ENCODE measurements at places on chromosomes 4 and X. TPM values are rescaled to one million over a fixed set of nuclear protein-coding genes. Genes with fewer than 3 reads are reported as not detected.
A peak's percentile ranks its signal among the peaks of the same experiment; 100 is the strongest.

The LEF1 gene
- total RNA-seq: 53.2 TPM

The PAGE2 gene
- not detected for total RNA-seq

The PLAC8 gene
- 19.7 TPM for total RNA-seq

The SYTL4 gene
- not detected for total RNA-seq

The SHISA3 gene
- not detected for total RNA-seq

The FRAS1 gene
- not detected for total RNA-seq

The P2RY4 gene
- not detected for total RNA-seq

The PDE6B gene
- total RNA-seq: 10.1 TPM

The LONRF3 gene
- 1.3 TPM for total RNA-seq

The ITM2A gene
- total RNA-seq: 106 TPM

The ANOS1 gene
- total RNA-seq: not detected

The DUSP21 gene
- not detected for total RNA-seq

The UNC5C gene
- not detected for total RNA-seq

The LINC00632 gene
- not detected for total RNA-seq

GRCh38 chr4:120352739-120353138 lies 286.1 kb upstream of the MAD2L1 start:
- no peak for DNase-seq

DNA sequence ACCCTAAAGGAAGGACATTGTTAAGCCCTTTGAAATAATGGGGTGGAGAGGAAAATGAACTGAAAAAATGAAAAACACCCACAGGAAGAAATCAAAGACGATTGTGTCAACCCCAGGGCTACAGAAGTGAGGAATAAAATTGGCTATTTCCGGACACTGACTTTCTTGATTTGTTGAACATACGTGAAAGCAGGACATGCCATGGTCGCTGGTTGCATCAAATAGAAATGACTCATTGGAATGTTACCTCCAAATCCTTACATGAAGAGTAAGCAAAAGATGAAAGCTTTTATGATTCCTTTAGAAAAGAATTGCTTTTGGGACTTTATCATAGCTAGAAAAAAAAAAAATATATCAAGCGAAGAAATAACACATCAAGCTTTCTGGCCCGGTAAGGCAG lies 75.3 kb downstream of the DCUN1D4 start:
- DNase-seq: no peak

- no peak for DNase-seq
Measured at GRCh38 chr4:27087306-27088045, 226.8 kb downstream of the STIM2 start.

GRCh38 chr4:18057821-18058533 lies 36.4 kb upstream of the LCORL start:
- no peak for DNase-seq

GRCh38 chr4:32321421-32321820 lies 1601.3 kb downstream of the PCDH7 start:
- no peak for DNase-seq

GRCh38 chrX:27599928-27600327 lies 9.8 kb downstream of the DCAF8L2 start:
- DNase-seq: no peak

DNA sequence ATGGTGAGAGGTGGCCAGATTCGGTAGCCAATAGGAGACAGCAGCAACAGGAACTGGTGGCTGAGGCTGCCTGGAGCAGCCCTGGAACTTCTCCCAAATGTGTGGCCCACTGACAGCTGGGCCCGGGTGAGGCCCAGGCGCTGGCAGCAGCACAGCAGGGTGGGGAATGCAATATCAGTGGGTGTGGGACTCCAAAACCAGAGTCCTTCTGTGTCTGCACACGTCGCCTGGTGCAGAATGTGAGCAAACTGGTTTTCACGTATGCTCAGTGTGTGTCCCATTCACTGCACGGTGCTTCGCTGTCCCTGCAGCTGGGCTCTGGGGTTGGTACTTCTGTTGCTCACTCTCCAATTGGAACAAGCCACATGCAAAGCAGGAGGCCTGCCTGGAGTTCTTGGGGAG lies 14.4 kb upstream of the CENPU start:
- no peak for DNase-seq

- DNase-seq: no peak
Measured at GRCh38 chrX:43735534-43735933, 79.4 kb downstream of the MAOA start.

GRCh38 chr4:21512353-21512752 lies 436.2 kb downstream of the KCNIP4 start:
- no peak for DNase-seq

GRCh38 chrX:136179133-136179532 lies 31.8 kb downstream of the FHL1 start:
- DNase-seq: no peak

DNA sequence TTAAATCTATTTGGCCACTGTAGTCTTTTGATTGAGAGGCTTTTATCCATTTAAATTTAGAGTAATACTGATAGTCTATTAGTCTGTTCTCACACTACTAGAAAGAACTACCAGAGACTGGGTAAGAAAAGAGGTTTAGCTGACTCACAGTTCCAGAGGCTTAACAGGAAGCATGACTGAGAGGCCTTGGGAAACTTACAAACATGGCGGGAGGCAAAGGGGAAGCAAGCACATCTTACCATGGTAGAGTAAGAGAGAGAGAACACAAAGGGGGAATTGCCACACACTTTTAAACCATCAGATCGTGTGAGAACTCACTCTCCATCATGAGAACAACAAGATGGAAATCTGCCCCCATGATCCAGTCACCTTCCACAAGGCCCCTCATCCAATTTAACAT lies 410.9 kb downstream of the PDGFC start:
- DNase-seq: no peak

DNA sequence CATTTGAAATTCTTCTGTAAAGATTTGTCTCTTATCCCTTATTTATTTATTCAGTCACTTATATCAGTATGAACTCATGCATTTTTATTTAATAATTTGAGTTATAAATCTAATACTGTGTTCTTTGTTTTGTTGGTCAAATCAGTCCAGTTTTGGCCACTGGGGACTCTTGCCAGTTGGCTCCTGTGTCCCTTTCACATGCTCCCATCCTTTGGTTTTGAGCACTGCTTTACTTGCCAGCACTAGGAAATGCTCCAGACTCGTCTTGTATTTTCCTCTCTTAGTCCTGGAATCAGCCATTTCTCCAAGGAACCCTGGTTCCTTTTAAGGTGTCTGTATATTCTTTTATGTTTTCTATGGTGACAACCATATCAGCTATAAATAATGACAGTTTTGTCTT lies 28.1 kb downstream of the KANTR start:
- no peak for DNase-seq

DNA sequence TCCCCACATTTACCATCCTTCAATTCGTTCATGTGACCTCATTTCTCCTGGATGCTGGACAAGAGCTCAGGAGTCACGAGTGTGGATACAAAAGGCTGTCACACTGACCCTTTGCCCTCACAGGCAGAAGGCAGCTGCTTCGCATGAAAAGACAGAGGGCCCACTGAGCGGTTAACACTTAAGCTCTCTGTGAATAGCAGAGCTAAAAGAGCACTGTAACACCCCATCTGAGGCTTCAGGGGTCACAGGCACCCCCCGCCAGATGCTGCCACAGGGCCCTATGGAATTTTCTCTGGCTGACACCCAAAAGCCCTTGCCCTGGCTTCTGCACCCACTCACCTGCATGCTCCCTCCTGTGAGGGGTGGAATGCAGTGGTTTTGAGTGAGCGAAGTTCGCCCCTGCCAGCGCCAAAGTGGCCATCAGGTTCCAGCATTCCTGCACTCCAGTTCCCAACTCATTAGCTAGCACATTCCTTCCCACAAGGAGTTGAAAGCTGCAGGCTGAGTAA lies 360.9 kb downstream of the PPP3CA start:
- no peak for DNase-seq

DNA sequence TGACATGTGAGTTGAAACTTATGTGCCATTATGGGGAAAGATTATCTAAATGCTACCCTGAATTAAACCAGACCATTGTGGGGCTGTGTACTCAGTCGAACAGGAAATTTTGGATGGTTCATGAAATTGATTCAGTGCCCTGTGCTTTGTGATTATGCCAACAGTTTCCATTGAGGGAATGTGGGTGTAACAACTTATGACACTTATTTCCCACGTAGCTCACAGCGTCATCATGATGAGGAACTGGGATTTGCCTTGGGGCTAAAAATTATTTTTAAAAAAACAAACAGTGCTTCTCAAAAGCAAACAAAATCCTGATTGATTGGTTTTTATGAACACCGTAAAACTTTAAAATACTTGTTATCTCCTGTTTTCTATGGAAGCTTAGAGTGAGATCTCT lies 8.3 kb upstream of the CLTRN start:
- no peak for DNase-seq

GRCh38 chr4:80781431-80781830 lies 249.1 kb upstream of the BMP3 start:
- DNase-seq: no peak

GRCh38 chr4:85774000-85774399 lies 299.1 kb downstream of the ARHGAP24 start:
- DNase-seq: no peak

- DNase-seq: no peak
Measured at GRCh38 chr4:113639326-113639725, 122.2 kb downstream of the CAMK2D start.

DNA sequence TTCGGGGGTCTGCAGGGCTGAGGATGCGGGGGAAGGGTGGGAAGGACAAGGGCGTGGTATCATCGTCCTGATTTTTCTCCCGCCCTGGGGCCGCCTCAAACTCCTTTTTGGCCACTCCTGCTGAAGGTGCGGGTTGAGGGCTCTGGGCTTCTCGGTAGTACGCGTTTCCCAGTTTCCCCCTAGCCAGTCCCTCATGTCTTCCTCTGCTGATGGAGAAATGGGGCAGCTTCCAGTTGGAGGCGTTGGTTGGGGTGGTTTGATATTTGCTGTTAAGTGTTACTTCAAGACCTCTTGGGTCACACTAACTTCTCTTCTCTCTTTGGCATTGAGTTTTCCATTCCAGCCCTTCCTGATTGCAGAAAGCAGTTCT lies 482 bp downstream of the GSTCD start:
- peak; percentile 39 for DNase-seq

GRCh38 chr4:144788469-144788868 lies 142.5 kb downstream of the HHIP start:
- no peak for DNase-seq

DNA sequence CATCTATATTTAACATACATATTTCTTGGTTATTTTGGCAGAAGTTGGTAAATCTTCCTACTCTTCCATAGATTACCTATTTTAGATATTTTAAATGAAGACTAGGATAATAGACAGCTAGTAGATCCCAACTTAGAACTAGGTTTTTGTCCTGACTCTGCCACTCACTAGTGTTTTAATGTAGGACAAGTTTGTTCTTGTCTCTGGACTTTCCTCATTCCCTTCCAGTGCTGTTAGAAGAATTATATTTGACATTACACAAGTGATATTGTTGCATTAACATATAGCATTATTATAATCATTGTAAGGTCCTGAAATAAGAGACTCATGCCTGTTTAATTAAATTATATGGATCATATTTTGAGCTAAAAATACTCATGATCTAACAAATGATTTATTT lies 24.1 kb upstream of the ALB start:
- no peak for DNase-seq

GRCh38 chrX:49754233-49754857 lies 58.6 kb upstream of the PAGE1 start:
- peak; percentile 14 for DNase-seq

DNA sequence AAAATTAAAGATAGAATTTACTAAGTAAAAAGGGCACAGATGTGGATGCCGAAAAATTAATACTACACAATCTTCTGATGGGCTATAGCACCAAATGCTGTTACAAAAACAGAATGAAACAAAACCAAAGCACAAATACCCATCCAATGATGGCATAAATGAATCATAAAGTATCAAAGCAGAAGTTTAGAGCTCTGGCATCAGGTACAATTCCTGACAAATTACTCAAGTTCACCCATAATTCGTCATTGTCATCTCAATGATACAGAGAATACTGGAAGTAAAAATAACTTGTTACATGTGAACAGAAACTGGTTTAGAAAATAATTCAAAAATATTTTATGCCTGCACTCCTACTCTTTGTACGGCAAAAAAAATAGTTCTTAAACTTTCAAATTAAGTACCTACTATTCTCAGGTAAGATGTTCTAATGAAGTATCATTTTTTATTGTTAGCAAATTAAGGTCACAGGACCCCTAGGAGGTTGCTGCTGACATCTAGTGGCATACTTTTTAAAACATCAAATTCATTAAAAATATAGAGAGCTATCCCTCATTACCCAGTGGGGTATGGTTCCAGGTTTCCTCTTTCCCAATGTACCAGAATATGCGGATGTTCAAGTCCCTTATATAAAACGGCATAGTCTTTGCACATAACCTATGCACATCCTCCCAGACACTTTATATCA lies 126.1 kb downstream of the INPP4B start:
- DNase-seq: peak; percentile 29

- DNase-seq: no peak
Measured at GRCh38 chrX:103101299-103102042, 8.5 kb upstream of the NXF3 start.

DNA sequence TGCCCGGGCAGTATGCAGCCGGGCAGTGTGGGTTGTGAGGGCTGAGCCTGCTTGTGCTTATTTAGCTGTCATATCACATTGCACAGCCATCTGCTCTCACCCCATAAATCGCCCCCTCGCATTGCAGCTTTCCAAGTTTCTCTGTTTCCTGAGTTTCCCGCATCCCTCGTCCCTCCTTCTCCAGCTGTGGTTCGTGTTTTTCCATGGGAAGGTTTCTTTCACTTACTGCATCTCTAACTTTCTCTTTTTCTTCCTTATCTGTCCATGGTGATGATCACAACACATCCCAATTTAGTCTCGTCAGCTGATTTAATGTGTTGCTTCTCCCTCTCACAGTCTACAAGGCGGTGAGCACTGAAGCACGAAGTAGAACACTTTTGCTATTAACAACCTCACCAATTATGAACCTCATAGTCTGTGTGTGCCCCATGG lies 118.1 kb downstream of the ENPP6 start:
- DNase-seq: no peak

- no peak for DNase-seq
Measured at GRCh38 chrX:53049127-53049517, 533 bp downstream of the GPR173 start.

Data from CD8-positive, alpha-beta memory T cell (primary cell).